Substantia nigra (tissue), 51 donors: ENCODE measurements at places on chromosomes 16 and 17.

GRCh38 chr17:5561736-5562571 is 22.4 kb downstream of the NLRP1 start:
- no peak for DNase-seq

DNA sequence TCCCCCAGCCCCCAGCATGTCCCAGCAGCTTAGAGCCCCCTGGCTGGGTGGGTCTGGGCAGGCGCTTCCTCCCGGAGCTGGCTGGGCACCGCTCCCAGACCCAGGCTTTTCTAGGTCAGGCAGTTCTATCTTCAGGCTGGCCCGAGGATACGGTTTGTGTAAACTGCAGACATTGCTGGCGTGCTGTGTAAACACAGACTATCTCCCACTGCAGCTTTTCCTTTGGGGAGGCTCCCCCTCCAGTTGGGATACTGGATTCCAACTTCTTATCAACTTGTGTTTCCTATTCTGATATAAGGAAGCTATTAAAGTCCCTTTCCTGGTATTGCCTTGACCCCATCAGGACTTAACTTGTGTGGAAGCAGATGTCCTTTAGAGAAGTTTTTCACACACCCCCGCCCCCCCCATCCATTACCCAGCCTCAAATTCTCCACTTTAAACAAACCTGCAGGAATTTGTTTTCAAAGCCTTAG is 18.3 kb upstream of the GNA13 start:
- peak; percentile 25 for DNase-seq

DNA sequence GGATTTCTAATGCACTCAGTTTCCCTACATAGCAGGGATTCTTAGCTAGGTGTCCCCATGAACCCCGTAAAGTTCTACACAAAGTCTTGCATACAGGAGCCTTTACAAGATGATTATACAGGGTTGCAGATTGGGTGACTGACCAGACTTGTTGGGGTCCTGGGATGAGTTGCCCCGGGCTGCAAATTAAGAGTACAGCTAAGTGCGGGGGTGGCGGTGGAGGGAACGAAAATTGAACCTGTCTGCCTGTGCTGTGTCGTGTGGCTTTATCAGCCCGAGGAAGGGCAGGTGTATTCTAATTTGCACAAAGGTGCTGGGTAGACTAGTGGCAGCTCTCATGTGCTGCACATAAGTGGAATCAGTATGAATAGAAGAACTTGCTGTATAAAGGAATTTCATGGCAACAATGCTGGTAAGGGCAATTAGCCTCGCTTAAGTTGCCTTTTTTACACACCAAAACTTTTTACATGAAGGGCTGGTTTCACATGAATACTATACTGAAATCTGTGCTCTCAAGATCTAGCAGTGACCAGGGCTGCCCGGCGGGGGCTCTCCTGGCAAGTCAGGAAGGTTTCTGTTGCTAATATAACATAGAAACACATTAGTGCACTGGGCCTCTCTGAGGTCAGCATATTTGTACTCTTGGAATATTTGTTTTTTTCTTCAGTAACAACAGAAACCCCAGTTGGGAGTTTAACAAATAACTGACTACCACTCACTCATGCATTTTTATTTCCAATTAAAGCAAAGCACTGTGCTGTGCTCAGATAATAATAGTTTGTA is 50.7 kb downstream of the ADCY7 start:
- no peak for DNase-seq

- DNase-seq = peak; percentile 71
Observed at GRCh38 chr17:28901866-28902818, 737 bp downstream of the DHRS13 start.

DNA sequence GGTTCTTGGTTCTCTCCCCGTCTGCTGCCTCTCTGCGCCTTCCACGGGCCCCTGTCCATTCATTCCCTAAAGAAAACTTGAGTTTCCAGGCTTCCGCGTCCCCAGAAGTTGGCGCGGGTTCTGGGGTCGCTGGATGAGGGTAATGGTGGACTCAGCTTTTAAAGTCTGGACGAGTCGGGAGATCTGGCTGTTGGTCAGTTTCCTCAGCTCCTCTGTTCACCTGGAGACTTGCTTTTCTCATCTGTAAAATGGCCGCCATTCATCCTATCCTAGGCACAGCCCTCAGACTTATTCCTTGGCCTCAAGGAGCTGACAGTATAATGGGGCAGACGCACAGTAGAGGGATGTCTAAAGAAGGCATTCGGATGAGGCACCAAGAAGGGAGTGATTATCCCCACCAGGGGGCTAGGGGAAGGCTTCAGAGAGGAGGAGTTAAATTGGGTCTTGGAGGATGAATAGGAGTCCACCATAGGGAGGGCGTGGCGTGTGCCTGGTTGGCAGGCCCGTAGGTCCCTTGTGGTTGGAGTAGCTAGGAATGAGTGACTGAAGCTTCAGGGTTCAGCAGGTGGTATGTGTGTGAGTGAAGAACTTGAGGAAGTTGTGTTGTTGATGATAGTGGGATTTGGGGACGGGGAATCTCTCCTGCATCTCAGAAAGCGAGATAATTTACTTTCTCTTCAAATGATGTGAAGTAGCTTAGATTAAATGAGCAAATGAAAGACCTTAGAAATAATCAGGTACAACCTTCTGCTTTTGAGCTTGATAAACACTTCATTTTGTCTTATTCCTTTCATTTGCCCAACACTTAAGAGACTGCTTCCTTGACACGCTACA is 652 bp downstream of the VPS35L start:
- no peak for DNase-seq

DNA sequence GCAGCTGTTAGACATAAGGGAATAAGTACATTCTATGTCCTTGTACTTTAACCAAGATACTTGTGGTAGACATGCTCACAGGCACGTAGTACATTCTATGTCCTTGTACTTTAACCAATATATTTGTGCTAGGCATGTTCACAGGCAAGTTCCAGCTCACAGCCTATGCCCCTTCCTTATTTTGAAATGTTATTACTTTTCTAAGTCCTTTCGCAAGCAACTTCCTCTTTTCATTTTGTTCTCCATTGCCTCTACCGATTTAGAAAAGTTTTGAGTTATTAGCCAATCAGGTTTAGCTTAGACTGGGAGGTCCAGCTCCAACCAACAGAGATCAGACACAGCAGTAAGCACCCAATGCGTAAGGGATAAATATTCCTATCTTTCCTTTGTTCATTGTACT is 60.1 kb upstream of the NUDT7 start:
- DNase-seq = no peak

DNA sequence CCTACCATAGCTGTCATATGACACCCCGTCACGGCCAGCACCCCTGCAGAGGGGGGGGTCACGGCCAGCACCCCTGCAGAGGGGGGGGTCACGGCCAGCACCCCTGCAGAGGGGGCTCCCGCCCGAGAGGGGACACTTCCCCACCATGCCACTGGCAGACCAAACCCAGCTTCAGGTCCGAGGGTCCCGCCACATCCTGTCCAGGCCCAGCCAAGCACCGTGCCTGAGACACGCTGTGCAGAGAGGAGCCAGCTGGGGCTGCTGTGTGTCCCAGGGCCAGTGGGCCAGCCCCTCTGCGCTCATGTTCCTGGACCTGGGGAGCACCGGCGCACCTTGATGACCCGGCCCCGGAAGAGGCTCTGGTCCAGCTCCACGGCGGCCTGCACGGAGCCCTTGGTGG is 1.9 kb downstream of the PABPN1L start:
- no peak for DNase-seq
